A172 (cell line): ENCODE measurements at places on chromosomes 16 and 17. TPM values are rescaled to one million over a fixed set of nuclear protein-coding genes. Genes with fewer than 3 reads are reported as not detected.

PLD6 gene
- 10.8 and 15.1 TPM in 2 replicates for total RNA-seq

KRTAP9-8 gene
- total RNA-seq, result not detected in 2 replicates

BAIAP3 gene
- 2.4 and 10.3 TPM in 2 replicates for total RNA-seq

CAPNS2 gene
- 0.22 TPM in 1 of 2 replicates, not detected in the other for total RNA-seq

ZFP90 gene
- total RNA-seq, result 38.9 and 50.4 TPM in 2 replicates

UBN1 gene
- 40.8 and 41.0 TPM in 2 replicates for total RNA-seq

TAT gene
- total RNA-seq, result not detected in 2 replicates

CCL2 gene
- 26.2 and 27.3 TPM in 2 replicates for total RNA-seq

ORAI3 gene
- 46.4 and 50.8 TPM in 2 replicates for total RNA-seq

HSD11B2 gene
- total RNA-seq, result 0.93 TPM in 1 of 2 replicates, not detected in the other

CD7 gene
- not detected in 2 replicates for total RNA-seq

RPAIN gene
- 73.2 and 103 TPM in 2 replicates for total RNA-seq

LHX1 gene
- total RNA-seq, result 0.77 and 1.4 TPM in 2 replicates

MYOCD gene
- not detected in 2 replicates for total RNA-seq
